ENCODE measurements at places on chromosomes 6 and 20.

GRCh38 chr6:32852018-32852843, 1.3 kb downstream of the TAP1 start:
- peak; percentile 33 for DNase-seq

GRCh38 chr6:89829472-89830169, at the start of gene CASP8AP2:
CASP8AP2 (plus strand) TSS chr6:89829880.
- peak; percentile 97 for DNase-seq

DNA sequence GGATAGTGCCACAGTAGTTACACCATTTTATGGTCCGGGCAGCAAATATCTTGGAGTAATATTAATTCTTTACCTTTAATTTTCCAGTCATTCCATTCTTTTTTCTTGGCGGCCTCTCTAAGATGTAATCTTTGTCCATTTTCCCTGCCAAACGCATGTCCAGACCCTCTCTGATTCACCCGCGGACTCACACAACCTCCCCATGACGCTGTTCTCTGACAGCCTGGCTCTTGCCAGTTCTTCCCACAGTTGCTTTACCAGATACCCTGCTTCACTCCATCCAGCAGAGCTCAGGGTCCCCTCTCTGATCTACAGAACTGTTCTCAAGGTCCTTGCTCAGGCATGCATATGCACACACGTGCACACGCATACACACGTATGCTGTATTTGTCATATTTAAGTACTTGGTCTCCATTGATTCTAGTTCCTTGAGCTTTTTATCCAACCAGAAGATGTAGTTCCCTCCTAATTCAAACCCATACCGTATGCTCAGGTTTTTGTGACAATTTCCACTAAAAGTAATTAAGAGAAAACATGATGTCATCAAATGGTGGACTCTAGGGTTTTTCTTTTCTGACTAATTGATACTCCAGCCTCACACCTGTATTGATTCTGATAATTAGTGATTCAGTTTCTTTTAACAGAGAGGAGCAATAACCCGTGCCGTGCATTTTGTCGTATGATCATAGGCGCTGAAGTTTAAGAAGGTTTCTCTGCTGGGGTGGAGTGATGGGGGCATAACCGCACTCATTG, 10.0 kb downstream of the BPHL start:
- no peak for DNase-seq

GRCh38 chr20:19944772-19945459, 72.2 kb upstream of the NAA20 start:
- no peak for DNase-seq

- no peak for DNase-seq
These were observed 156.1 kb downstream of the DLL1 start for GRCh38 chr6:170134471-170135440.

DNA sequence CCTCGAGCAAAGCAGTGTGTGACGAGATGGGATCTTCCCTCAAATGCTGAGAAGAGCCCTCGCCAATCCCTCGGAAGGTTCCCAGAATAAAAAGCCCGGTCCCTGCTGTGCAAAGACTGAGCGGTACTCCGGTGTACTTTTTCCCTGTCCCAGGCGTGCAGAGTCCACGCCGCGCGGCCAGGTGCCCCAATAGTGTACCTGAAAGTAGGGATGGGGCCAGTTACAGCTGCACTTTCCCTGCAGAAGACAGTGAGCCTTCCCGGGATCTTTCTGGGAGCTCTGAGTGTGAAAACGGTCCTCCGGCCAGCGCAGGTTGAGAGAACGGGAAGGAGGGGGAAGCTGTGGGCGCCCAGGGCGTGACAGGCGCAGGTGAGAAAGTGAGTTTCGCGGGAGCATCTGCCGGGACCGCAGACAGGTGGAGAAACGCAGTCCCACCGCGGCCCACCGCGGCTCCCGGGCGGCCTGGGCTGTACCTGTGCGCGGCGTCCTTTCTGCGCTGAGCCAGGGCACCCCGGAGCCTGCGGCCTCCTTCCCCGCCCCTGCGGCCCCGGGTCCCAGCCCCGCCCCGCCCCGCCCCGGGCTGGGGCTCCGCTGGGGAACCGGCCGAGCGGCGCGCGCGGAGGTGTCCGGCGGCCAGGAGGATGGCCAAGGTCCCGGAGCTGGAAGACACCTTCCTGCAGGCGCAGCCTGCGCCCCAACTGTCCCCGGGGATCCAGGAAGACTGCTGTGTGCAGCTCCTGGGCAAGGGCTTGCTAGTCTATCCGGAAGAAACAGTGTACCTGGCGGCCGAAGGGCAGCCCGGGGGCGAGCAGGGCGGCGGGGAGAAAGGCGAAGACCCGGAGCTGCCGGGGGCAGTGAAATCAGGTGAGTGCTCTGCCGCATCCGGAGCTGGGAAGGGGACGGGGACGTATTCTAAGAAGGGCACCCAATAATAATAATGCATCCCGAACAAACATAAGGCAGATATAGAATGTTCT, at the start of gene RFX6:
TSS of gene RFX6 (plus strand) at position 608 of the 977 bp plus-strand sequence. CDS start at position 642, 34 bp downstream.
- no peak for DNase-seq

- DNase-seq = no peak
These were observed 130.7 kb upstream of the SSTR4 start for GRCh38 chr20:22904386-22904785.

DNA sequence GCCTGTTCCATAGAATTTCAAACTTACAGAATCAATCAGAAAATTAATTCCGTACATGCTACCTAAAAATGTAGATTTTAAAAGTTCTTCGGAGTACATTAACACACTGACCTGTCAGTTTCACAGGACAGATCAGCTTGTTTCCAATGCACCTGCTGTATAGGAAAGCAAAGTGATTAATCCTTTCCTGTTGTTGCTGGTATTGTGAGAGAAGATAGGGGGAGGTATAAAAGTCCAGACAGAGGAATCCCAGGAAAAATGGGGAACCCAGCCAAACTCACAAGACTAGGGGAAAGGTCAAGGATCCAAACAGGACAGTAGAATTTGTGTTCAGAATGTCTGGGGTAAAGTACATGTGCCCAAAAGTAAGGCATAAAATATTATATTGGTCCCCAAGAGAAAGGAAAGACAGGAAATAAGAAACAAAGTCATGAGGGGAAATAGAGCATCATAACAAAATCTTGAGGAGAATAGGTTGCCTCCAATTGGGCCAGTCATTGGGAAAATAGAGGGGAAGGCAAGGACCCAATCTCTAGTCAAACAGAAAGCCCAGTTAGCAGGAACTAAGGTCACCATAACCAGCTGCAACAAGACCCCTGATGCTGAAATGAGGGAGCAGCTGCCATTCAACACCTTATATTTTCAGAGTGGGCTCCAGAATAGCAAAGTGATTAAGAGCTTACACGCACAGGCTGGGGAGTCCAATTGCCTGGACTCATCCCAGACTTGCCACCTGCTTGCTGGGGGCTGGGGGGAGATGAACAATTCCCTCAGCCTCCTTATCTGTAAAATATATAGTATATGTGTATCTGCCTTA, 10.3 kb downstream of the FILIP1 start:
- no peak for DNase-seq

GRCh38 chr6:130720076-130720715, 107.0 kb upstream of the SMLR1 start:
- no peak for DNase-seq

DNA sequence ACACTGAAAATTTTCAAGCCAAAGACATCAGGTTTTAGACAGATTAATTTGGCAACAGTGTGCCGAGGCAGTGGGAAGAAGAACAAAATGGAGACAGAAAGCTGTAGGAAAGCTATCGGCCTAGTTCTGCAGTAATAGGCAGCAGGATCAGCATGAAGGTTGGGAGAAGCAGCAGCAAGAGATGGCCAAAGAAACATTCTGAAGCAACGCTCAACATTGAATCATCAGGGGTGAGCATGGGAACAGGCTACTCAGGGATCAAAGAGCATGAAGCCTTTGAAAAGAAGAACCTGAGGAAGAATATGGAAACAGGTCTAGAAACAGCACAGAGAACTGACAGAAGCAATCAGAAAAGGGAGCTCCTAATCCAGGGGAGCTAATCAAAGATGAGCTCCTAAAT, 7.1 kb upstream of the DST start:
- no peak for DNase-seq

GRCh38 chr6:110064744-110065524, 86.8 kb downstream of the GPR6 start:
- DNase-seq = no peak

- no peak for DNase-seq
These were observed 81.0 kb upstream of the FLRT3 start for GRCh38 chr20:14418376-14418775.

GRCh38 chr20:36461600-36462439, 79.5 kb upstream of the MYL9 start:
- peak; percentile 55 for DNase-seq

DNA sequence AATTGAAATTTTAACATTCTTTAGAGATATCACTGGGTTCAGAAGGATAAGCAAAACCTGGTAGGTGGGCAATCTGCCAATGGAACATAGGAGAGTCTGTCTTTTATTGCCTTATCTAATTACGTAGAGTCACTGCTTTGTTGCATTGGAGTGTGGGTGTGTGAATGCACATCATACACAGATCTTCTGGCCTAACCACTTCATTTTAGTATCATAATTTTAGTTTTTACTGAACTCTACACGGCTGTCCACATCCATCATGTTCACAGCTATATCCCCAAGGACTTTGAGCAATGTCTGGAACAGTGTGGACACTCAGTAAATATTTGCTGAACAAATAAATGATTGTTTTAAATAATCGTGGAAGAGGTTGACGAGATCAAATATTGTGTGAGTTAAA, 104.6 kb upstream of the AKIRIN2 start:
- no peak for DNase-seq

DNA sequence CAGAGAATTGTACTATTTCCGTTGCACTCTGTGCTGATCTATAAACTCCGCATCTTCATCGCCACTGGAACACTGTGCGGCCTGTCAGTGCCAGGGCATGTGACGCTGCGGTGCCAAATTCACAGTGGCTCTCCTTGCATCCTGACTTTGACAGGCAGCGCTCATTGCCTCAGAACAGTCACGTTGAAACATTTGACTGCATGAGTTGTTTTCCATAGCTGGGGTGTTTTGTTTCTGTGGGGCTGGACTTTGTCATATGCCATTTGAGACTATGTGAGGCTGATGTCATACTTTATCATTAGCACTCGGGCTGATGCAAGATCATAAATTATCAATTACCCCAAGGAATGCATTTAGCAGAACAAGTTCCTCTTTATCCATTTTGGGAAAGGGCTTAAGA, 32.7 kb downstream of the CFAP61 start:
- DNase-seq = no peak

GRCh38 chr6:7996538-7997111, 67.6 kb downstream of the BLOC1S5 start:
- no peak for DNase-seq

- DNase-seq = no peak
These were observed 4.5 kb upstream of the GUCA1A start for GRCh38 chr6:42168650-42169049.

- DNase-seq = no peak
These were observed 27.4 kb downstream of the BTBD9 start for GRCh38 chr6:38612143-38612965.

- DNase-seq = no peak
These were observed 9.8 kb upstream of the FAM217A start for GRCh38 chr6:4088704-4089103.

- no peak for DNase-seq
These were observed 295.4 kb downstream of the TFAP2C start for GRCh38 chr20:56924292-56925081.

DNA sequence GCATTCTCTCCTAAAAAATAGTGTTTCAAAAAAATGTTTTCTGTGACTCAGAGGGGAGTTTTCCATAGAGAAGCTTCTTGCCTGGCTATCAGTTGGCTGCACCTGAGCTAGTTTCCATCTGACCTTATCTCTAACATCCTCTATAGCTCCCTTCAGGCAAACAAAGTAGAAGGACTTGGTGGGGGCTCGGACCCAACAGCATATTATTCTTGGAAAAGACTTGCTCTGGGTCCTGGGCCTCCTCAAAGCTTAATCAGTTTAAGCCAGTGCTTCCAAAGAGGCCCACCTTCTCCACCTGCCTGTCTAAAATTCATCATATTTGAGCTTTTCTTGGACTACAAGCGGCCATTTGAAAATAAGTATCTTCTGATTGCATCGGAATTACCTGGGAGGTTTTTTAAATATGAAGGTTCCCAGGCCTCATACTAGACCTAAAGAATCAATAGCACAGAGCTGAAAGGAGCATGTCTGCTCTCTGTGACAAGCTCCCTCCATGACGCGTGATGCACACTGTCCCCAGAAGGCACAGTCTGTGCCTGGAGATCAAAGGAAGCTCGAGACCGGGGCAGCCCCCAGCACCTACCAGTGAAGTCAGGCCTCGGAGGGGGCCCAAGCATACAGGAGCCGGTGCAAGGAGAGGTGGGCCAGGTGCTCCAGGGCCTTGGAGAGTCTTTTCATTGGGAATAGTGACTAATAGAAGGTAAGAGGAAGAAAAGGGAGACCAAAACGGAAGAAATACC, 80.6 kb upstream of the HIVEP1 start:
- DNase-seq = no peak

GRCh38 chr20:44172572-44172950, 14.4 kb downstream of the JPH2 start:
- no peak for DNase-seq

DNA sequence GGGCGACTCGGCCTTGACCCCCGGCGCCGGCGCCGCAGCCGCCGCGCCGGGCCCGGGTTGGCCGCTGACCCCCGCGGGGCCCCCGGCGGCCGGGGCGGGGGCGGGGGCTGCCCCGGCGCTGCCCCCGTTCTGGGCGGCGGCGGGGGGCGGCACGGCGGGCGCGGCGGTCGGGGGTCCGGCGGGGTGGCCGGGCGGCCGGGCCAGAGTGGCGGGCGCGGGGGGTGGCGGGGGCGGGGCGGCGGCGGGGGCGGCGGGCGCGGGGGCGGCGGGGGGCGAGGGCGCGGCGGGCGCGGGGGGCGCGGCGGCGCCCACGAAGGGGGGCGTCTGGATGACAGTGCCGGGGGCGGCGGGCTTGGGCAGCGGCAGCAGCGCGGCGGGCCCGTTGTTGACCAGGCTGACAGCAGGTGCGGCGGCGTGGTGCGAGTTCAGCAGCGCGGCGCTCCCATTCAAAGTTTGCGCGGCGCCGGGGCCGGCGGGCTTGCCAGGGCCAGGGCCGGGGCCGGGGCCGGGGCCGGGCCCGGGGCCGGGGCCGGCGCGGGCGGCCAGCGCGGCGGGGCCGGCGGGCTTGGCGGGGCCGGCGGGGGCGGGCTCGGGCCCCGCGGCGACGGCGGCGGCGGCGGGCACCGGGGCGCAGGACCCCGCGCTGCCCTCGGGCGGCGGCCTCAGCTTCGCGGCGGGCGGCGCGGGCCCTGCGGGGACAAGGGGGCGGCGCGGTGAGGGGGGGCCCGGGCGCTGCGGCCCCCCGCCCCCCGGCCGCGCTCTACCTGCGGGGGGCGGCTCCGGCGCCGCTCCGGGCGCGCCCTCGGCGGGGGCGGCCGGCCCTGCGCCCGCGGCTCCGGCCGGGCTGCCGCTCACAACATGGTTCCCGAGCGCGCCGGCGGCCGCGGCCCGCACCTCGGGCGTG, 659 bp downstream of the TAF4 start:
- DNase-seq = no peak

- no peak for DNase-seq
These were observed 51.4 kb downstream of the HECA start for GRCh38 chr6:139186242-139186641.

GRCh38 chr6:41224800-41225199, 3.3 kb upstream of the TREML4 start:
- DNase-seq = no peak

- DNase-seq = no peak
These were observed 995.9 kb upstream of the ADGRB3 start for GRCh38 chr6:67639161-67639560.

Data from CD4-positive, alpha-beta T cell treated with Interleukin-6 for 4 hours (primary cell).